ENCODE measurements at places on chromosomes 11 and 22. TPM values are rescaled to one million over a fixed set of nuclear protein-coding genes. Genes with fewer than 3 reads are reported as not detected.

DNA sequence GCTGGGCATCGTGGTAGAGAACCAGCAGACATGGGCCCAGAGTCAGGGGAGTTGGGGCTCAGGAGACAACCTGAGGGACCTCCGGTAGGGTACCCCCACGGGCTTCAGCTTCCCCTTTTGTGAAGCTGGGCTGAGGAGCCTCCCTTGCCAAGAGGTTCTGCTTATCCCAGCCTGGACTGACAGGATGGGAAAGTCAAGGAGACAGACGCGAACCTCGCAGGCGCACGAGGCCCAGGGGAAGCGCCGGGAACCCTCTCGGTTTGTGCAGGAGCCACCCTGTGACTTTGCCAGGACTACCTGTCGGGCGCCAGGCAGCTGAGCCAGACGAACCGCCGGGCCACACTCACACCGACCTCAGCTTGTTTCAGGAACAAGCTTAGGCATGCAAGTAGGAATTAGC lies 566.1 kb downstream of the BRD1 start:
- DNase-seq = no peak

- DNase-seq = no peak
Measured at GRCh38 chr22:49476800-49477400, 350.8 kb downstream of the BRD1 start.

DNA sequence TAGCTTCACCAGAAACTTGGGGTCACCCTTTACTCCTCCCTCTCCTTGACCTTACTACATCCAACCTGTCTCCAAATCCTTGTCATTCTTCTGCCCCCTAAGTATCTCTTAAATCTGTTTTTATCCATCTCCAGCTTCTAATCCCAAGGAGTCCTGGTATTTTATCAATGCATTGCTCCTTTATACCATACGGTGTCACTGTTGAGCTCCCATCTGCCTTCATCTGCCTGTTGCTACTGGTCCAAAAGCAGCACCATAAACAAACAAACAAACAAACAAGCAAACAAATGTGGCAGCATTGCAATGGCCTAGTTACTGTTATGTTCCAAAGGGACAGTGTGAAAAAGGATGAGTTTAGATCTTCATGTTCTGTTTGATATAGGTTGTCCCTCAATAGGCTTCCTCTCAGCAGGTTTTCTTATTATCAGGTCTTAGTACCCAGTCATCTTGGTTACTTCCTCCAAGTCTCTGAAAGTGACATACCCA lies 34.2 kb downstream of the DNHD1 start:
- no peak for DNase-seq

- peak; percentile 49 for DNase-seq
Measured at GRCh38 chr22:20080776-20081654, 974 bp downstream of the DGCR8 start.

DNA sequence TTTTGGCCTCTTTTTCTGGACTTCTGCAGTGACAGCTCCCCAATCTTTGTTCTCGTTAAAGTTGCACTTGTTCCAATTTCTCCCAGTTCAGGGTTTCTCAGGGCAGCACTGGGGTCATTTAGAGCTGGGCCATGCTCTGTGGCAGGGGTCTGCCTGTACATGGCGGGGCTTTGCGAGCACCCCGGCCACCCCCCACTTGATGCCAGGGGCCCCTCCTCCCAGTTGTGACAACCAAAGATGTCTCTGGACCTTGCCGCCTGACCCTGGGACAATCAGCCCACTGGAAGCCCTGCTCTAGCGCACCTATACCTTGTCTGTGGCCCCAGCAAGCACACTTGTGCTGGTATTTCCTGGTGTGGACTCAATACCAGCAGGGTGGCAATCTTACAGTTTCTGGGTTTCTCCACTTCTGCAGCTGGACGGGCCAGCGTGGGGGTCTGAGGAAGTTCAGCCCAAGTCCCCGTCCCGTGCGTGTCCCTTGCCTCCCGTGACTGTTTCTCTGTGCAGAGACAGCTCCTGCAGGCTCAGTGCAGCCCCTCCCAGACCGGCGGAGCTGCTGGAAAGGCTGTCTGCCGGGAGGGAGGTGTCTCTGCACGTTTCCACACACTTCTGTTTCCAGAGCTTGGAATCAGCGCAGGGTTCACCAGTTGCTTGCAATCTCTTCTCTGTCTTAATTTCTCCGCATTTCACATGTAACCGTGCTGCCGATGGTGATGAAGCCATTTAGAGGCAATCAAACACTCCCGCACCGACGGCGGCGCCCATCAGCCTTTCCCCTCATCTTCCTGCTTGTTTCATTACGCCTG lies 1328.9 kb downstream of the BRD1 start:
- DNase-seq = no peak

- DNase-seq = peak; percentile 79
Measured at GRCh38 chr22:36328635-36329253, 59.0 kb downstream of the MYH9 start.

DNA sequence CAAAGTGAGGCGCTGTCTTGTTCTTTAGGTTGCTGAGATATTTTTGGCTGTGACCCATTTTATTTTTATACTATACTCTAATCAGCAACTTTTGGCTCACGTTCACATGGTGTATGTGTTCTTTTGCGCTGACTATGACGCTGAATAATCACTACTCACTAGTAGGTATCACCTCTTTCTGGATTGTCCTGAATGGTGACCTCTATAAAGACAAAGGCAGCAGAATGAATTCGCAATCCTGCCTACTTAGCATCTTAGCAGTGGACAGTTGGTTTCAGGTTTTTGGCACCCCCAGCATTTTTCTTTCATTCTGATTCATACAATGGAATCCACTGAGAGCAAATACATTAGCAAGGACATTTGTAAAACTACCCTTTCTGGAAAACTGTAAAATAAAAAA lies 351.3 kb downstream of the JRKL start:
- DNase-seq = no peak

DNA sequence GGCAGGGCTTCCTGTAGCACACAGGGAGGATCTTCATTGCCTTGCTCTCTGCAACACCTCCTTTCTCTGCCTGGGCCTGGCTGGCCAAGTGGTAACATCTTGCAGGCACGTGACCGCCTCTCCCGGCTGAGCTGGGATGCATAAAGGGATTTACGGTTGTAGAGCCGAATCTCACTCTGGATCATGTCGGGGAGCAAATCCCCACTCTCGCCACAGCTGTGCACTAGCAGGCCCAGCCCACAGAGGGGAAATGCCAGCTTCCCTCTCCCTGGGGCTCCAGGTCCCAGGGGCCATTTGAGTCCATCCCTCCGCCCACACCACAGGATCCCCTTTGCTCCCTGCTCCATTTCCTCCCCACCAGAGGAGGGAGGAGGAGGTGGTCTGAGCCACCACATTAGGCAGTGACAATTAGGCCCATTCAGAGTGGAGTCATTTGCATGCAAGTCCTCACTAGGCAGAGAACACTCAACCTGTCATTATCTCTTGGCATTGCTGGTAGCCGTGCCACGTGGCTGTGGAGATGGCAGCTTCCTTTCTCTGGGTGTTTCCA lies 196.7 kb downstream of the DSCAML1 start:
- no peak for DNase-seq

- no peak for DNase-seq
Measured at GRCh38 chr11:7467652-7468051, 17.7 kb upstream of the OLFML1 start.

GRCh38 chr22:24985826-24986214 lies 33.3 kb downstream of the KIAA1671 start:
- DNase-seq = peak; percentile 78

- no peak for DNase-seq
Measured at GRCh38 chr11:9947231-9947864, 283.5 kb downstream of the SWAP70 start.

DNA sequence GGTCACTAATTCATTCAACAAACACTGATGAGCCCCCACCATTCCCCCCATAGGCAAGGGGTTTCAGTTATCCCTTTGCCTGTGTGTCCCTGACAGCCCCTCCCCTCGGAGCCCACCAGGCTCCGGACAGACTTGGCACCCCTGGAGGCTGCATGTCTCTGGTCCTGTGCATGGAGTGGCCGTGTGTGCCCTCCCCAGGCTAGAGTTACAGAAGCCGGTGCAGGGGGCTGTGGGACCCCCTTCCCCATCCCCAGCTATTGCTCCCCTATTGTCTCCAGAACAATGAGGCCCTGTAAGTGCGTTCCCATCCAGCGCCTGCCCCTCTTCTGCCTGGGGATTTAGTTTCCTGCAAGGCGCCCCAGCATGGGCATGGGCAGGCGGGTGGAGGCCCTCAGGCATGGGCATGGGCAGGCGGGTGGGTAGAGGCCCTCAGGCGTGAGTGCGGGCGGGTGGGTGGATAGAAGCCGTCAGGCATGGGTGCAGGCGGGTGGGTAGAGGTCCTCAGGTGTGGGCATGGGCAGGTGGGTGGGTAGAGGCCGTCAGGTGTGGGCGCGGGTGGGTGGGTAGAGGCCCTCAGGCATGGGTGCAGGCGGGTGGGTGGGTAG lies 1.5 kb downstream of the MUC2 start:
- DNase-seq = peak; percentile 14

DNA sequence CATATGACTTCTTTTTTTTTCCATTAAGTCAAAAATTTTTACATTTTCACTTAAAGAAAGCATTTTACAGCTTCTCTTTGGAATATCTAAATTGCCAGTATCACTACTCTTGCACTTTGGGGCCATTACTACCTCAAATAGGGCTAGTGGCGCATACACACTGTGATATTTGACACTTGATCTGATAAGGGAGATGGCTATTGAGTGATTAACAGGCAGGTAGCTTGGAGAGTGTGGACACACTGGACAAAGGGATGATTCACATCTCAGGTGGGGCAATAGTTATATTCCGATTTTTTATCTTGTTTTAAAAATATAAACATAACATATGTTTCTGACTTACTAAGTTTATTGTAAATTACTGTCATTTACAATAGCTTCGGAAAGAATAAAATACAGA lies 2219.9 kb downstream of the LRRC4C start:
- no peak for DNase-seq

DNA sequence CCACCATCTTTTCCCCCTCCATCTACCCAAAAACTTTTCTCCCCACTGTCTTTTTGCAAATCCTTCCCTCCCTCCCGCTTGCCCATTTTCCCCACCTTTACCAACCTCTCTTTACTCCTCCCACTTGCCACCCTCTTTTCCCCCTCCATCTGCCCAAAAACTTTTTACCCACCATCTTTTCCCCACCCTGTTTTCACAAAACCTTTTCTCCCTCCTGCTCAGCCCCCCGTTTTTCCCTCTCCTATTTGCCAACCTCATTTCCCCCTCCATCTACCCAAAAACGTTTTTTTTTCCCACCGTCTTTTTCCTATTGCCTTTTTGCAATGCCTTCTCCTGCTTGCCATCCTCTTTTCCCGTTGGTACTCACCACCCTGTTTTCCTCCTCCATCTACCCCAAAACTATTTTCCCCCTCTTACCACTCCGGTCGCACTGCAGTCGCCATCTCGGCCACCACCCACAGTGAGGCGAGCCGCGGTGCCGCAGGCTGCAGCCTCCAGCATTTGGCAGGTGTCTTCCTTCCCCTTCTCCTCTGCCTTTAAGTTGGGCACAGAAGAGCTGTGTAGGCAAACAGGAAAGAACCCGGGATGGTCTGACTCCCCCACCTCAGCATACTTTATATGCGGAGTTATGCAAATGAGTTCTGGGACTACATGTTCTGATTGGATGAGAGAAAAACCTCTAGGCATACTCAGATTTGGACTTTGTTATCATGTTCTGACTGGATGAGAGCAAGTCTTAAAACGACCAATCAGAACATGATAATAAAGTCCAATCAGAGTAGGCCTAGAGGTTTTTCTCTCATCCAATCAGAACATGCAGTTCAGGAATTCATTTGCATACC lies 121.2 kb upstream of the VPREB1 start:
- no peak for DNase-seq

DNA sequence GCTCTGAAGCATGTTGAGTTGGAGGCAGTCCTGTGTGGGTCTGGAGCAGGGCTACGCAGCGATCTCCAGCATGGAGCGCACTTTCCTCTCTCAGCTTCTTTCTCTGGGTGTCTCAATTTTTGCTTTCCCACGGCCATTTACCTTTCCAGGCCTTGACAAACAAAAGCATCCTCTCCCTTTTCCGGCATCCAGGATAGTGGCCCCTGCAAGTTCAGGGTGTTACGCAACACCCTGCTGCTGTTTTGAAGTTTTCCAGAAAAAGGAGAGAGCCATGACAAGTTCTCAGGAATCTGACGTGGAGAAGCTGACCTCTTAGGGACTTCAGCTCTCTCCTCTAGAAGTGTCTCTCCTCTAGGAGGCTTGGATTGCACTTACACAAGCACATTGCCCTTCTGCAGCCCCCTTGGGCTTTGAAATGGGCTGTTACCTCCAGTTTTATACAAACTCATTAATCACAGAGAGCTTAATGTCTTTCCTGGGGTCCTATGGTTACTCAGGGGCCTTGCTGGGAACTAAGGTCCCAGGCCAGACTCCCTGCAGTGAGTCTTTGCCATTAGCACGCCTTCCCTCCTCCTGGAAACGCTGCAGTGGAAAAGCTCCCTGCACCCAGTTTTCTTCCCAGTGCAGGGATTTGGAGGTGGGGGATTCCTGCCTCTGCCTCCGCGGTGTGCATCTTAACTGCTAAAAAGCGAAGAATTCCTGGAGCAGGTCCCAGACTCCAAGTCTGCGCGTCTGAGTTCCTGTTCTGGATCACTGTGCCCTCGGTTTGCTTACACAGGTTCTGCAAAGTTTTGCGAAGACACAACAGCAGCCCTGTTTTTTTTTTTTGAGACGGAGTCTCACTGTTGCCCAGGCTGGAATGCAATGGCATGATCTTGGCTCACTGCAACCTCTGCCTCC lies 80.4 kb downstream of the BARX2 start:
- no peak for DNase-seq

DNA sequence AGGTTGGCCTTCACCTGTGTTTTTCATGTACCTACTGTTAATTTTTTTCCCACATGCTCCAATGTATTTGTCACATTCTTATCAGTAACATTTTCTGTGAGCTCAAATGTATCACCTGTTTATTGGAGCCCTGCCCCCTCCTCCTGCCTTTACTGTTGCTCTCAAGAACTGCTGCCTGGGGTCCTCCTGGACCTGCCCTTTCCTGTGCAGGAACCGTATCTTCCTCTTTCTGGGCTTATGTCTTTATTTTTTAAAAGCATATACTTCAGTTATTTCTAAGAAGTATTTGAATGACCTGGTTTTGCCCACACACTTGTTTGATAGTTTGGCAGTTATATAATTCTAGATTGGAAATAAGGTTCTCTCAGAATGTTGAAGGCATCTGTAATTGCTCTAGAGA lies 5.9 kb downstream of the FAM118B start:
- no peak for DNase-seq

The ACR gene
- 1.5 TPM for total RNA-seq

The RAB30 gene
- total RNA-seq = 17.0 TPM

The MS4A12 gene
- total RNA-seq = not detected

The OVOL1 gene
- total RNA-seq = not detected

The CTSW gene
- total RNA-seq = 0.99 TPM

The PTPN5 gene
- total RNA-seq = 2.3 TPM

The CAT gene
- total RNA-seq = 98.1 TPM

The USP2 gene
- total RNA-seq = 68.8 TPM

The PDE3B gene
- 18.7 TPM for total RNA-seq

The PHOX2A gene
- total RNA-seq = not detected

The RIC3 gene
- total RNA-seq = 13.8 TPM

All from left cardiac atrium (tissue), 4 donors.